ENCODE measurements at places on chromosomes 13 and 19.

GRCh38 chr13:24323036-24323738 lies 13.8 kb downstream of the C1QTNF9 start:
- DNase-seq = no peak
- no peak overlapping the region for H3K27ac ChIP-seq
- no peak overlapping the region for H3K4me3 ChIP-seq
- H3K4me1 ChIP-seq = no peaks in the 10 kb centered on the region
- H3K36me3 ChIP-seq = no peaks in the 10 kb centered on the region
- peaks cover 17% of the 10 kb centered on the region for H3K27me3 ChIP-seq

DNA sequence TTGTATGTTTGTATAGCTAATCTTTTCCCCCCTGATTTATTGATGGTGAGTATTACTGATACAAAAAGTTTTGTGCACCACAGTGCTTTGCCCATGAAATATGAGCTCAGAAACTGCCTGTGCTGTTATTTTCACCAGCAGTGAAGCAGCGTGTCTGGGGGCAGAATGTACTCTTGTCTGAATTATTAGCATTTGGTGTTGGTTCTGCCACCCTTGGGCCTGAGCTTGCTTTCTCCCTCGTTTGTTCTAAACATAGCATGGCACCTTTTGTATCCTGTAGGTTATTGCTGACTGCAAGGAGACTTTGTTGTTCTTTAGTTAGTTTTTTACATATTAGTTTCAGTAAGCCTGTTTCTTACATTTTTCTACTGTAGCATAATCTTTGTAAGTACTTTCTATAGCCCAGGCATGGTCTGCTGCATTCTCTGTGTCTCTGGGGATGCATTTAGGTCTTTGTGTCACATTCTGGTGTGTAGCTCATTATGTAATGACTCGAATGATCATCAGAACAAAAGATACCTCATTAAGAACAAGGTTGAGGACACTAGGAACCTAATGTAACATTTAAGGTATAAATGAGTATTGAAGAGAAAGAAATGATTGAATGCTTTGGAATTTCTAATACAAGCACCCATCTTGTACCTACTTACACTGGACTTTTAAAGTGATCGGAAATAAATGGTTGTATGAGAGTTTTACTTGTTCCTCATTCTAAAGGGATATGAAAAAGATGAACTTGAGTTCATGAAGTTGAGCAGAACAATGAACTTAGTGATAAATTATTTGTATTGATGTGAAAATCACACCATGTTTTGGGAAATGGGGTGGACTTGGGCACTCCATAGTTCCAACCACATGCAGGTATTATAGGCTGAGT lies 50.3 kb upstream of the GPI start:
- H3K27me3 ChIP-seq = no peaks in the 10 kb centered on the region
- no peak for DNase-seq
- no peaks in the 10 kb centered on the region for H3K36me3 ChIP-seq
- peaks cover 9% of the 10 kb centered on the region for H3K4me1 ChIP-seq

DNA sequence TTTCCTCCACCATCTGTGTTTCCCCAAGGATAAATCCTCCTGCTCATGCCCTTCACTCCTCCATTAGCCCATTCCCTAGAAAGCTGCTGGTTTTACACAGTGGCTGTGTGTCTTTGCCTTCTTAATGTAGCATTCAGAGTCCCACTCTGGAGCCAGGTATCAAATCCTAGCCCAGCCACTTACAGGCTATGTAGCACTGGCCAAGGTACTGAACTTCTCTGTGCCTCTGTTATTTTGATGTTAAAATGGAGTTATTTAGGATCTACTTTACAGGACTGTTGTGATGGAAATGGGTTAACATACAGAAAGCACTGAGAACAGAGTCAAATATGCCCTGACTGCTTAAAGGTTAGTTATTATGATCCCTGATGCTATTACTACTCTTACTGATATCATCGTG lies 1.5 kb upstream of the ZSCAN4 start:
- no peaks in the 10 kb centered on the region for H3K4me1 ChIP-seq
- no peak overlapping the region for H3K4me3 ChIP-seq
- H3K36me3 ChIP-seq = no peaks in the 10 kb centered on the region
- H3K27me3 ChIP-seq = no peaks in the 10 kb centered on the region
- no peak for DNase-seq

DNA sequence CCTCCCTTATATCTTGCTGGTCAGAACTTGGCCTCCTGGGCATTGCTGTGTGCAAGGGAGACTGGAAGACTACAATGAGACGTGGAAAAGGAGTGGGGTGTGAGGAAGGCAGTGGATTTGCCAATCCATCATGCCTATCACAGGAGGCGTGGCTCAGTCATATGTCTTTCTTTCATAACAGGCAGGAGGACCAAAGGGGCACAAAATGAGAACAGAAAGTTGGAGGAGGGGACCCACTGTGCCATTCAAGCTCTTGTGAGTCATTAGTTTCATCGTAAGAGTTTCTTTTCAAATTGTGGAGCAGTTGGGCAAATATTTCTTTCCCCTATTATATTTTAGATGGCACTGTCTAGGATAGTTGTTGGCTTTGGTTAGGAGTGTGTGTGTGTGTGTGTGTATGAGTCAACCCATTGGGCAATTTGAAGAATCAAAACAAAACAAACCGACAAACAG lies 471.5 kb downstream of the TSHZ3 start:
- no peak overlapping the region for H3K4me3 ChIP-seq
- H3K4me1 ChIP-seq = no peaks in the 10 kb centered on the region
- no peaks in the 10 kb centered on the region for H3K36me3 ChIP-seq
- H3K27ac ChIP-seq = no peak overlapping the region
- no peaks in the 10 kb centered on the region for H3K27me3 ChIP-seq

GRCh38 chr19:18223860-18224524 lies 2.2 kb downstream of the PDE4C start:
- no peaks in the 10 kb centered on the region for H3K36me3 ChIP-seq
- no peaks in the 10 kb centered on the region for H3K4me1 ChIP-seq
- DNase-seq = peak; percentile 69
- H3K27me3 ChIP-seq = no peaks in the 10 kb centered on the region
- peak overlapping the region; percentile 29 for H3K27ac ChIP-seq
- peak overlapping the region; percentile 30 for H3K4me3 ChIP-seq

- no peak for DNase-seq
- H3K4me3 ChIP-seq = no peak overlapping the region
- no peaks in the 10 kb centered on the region for H3K27me3 ChIP-seq
Observed at GRCh38 chr13:69721631-69722030, 386.0 kb upstream of the ATXN8OS start.

- no peak overlapping the region for H3K27ac ChIP-seq
- no peak overlapping the region for H3K4me3 ChIP-seq
- H3K4me1 ChIP-seq = no peaks in the 10 kb centered on the region
Observed at GRCh38 chr13:35136585-35136984, 194.5 kb downstream of the NBEA start.

GRCh38 chr13:91115776-91116175 lies 231.7 kb upstream of the MIR17HG start:
- H3K36me3 ChIP-seq = no peaks in the 10 kb centered on the region
- H3K27ac ChIP-seq = no peak overlapping the region
- DNase-seq = no peak

DNA sequence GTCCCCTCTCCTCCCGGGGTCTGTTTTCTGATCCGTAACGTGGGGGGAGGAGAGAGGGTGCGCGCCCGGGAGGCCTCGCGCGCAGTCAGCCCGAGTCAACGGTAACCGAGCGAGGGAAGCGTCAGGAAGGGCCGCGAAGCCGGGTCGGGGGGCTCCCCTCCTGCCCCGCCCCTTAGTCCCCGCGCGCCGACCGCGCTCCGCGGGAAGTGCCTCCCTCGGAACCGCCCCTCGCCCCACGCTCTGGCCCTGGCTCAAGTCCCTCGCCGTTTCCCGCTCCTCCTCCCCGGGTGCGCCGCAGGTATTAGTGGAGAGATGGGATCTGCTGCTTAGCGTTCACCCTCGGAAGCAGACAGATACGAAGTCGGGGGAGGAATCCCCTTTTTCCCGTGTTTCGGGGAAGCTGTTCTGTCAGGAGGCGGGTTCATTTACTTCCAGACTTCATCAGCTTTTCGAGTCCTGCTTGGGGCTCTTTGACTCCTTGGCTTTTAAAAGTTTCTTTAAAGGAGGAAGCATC lies 770 bp downstream of the HNRNPM start:
- H3K4me1 ChIP-seq = peaks cover 49% of the 10 kb centered on the region
- no peaks in the 10 kb centered on the region for H3K27me3 ChIP-seq
- H3K36me3 ChIP-seq = no peaks in the 10 kb centered on the region
- H3K27ac ChIP-seq = peak overlapping the region; percentile 98
- DNase-seq = peak; percentile 76

GRCh38 chr19:56211718-56212117 lies 9.6 kb downstream of the ZSCAN5C start:
- no peaks in the 10 kb centered on the region for H3K4me1 ChIP-seq
- no peaks in the 10 kb centered on the region for H3K36me3 ChIP-seq
- H3K27me3 ChIP-seq = no peaks in the 10 kb centered on the region
- H3K27ac ChIP-seq = no peak overlapping the region
- H3K4me3 ChIP-seq = no peak overlapping the region
- DNase-seq = no peak

GRCh38 chr19:54352546-54352945 lies 12.2 kb downstream of the LAIR1 start:
- DNase-seq = no peak
- no peaks in the 10 kb centered on the region for H3K4me1 ChIP-seq
- no peaks in the 10 kb centered on the region for H3K36me3 ChIP-seq
- H3K27ac ChIP-seq = no peak overlapping the region

GRCh38 chr13:106362707-106363106 lies 172.8 kb downstream of the EFNB2 start:
- no peaks in the 10 kb centered on the region for H3K36me3 ChIP-seq
- no peak overlapping the region for H3K27ac ChIP-seq

DNA sequence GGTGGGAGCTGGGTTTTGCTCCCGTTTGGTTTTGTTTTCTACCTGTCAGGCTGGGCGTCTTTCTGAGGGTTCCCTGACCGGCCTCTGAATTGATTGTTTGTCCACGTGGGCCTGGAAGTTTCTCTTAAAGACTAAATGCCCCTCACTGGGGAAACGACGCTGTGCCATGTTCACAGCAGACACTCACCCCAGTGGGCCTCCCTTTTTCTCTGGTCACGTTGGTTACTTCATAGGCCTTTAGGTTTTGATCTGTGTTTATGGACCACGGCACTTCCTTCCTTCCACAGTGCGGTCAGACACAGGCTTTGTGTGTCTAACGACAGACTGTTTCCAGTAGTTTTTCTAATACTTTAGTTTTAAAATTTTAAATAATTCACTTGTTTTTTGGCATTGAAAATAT lies 20.1 kb upstream of the NDUFS7 start:
- H3K36me3 ChIP-seq = peaks cover 34% of the 10 kb centered on the region
- H3K4me1 ChIP-seq = no peaks in the 10 kb centered on the region
- no peak overlapping the region for H3K4me3 ChIP-seq
- no peak overlapping the region for H3K27ac ChIP-seq
- DNase-seq = no peak
- H3K27me3 ChIP-seq = no peaks in the 10 kb centered on the region

- no peak overlapping the region for H3K27ac ChIP-seq
- no peaks in the 10 kb centered on the region for H3K27me3 ChIP-seq
- DNase-seq = peak; percentile 89
- no peaks in the 10 kb centered on the region for H3K4me1 ChIP-seq
- no peaks in the 10 kb centered on the region for H3K36me3 ChIP-seq
Observed at GRCh38 chr19:7340959-7341837, 7.5 kb upstream of the ARHGEF18 start.

- no peak overlapping the region for H3K4me3 ChIP-seq
- no peak for DNase-seq
- H3K27me3 ChIP-seq = peaks cover 80% of the 10 kb centered on the region
- peaks cover 19% of the 10 kb centered on the region for H3K4me1 ChIP-seq
- H3K27ac ChIP-seq = peak overlapping the region; percentile 57
- H3K36me3 ChIP-seq = no peaks in the 10 kb centered on the region
Observed at GRCh38 chr13:96090240-96091101, 564 bp downstream of the HS6ST3 start.

GRCh38 chr13:83286737-83287136 lies 595.5 kb downstream of the SLITRK1 start:
- no peak overlapping the region for H3K27ac ChIP-seq
- no peak for DNase-seq
- H3K4me3 ChIP-seq = no peak overlapping the region
- H3K36me3 ChIP-seq = no peaks in the 10 kb centered on the region
- H3K4me1 ChIP-seq = no peaks in the 10 kb centered on the region

- no peaks in the 10 kb centered on the region for H3K4me1 ChIP-seq
- no peaks in the 10 kb centered on the region for H3K36me3 ChIP-seq
- no peak overlapping the region for H3K27ac ChIP-seq
- H3K27me3 ChIP-seq = no peaks in the 10 kb centered on the region
Observed at GRCh38 chr19:29019403-29019802, 193.5 kb downstream of the UQCRFS1 start.

- H3K4me1 ChIP-seq = no peaks in the 10 kb centered on the region
- no peak overlapping the region for H3K4me3 ChIP-seq
- no peak overlapping the region for H3K27ac ChIP-seq
- no peaks in the 10 kb centered on the region for H3K36me3 ChIP-seq
- no peaks in the 10 kb centered on the region for H3K27me3 ChIP-seq
Observed at GRCh38 chr13:90118467-90119071, 1228.9 kb upstream of the MIR17HG start.

DNA sequence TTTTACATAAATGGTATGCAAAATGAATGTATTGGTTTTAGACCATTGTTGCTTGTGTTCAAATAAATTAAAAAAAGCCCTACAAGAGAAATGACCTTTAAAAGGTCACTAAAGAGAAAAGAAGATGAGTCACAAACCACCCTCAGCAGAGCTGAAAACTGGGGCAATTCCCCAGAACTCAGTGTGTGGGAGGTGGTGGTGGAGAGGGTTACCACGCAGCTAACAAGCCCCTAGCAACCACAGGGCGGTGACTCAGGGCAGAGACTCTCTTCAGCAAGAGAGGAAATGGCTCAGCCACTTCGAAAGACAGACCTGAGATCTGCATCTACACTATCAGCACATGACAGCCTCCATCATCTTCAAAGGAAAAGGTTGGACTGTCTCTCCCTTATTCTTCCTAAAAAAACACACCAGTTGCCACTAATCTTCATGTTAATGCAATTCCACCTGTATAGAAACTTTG lies 29.4 kb upstream of the NDFIP2 start:
- no peaks in the 10 kb centered on the region for H3K27me3 ChIP-seq
- no peak for DNase-seq
- no peaks in the 10 kb centered on the region for H3K36me3 ChIP-seq
- H3K4me3 ChIP-seq = no peak overlapping the region
- no peaks in the 10 kb centered on the region for H3K4me1 ChIP-seq

- H3K27ac ChIP-seq = peak overlapping the region; percentile 63
- H3K4me1 ChIP-seq = peaks cover 61% of the 10 kb centered on the region
- no peak overlapping the region for H3K4me3 ChIP-seq
- no peaks in the 10 kb centered on the region for H3K27me3 ChIP-seq
- no peaks in the 10 kb centered on the region for H3K36me3 ChIP-seq
Observed at GRCh38 chr19:18662972-18663732, 20.3 kb upstream of the CRTC1 start.

- DNase-seq = no peak
- peaks cover 7% of the 10 kb centered on the region for H3K36me3 ChIP-seq
- peaks cover 31% of the 10 kb centered on the region for H3K4me1 ChIP-seq
- H3K27ac ChIP-seq = no peak overlapping the region
Observed at GRCh38 chr19:43501661-43502418, 2.7 kb downstream of the PHLDB3 start.

- DNase-seq = peak; percentile 81
- peaks cover 82% of the 10 kb centered on the region for H3K27me3 ChIP-seq
- H3K36me3 ChIP-seq = no peaks in the 10 kb centered on the region
- peaks cover 12% of the 10 kb centered on the region for H3K4me1 ChIP-seq
Observed at GRCh38 chr19:42176990-42177685, 40.3 kb downstream of the DEDD2 start.

- no peaks in the 10 kb centered on the region for H3K4me1 ChIP-seq
- H3K27me3 ChIP-seq = no peaks in the 10 kb centered on the region
- H3K36me3 ChIP-seq = no peaks in the 10 kb centered on the region
- H3K4me3 ChIP-seq = no peak overlapping the region
Observed at GRCh38 chr13:54852831-54853230, 1824.2 kb downstream of the OLFM4 start.
